ENCODE measurements at places on chromosomes 1 and 21.

- DNase-seq: peak; percentile 52
These were observed 1.5 kb downstream of the PTGFRN start for GRCh38 chr1:116911188-116911553.

GRCh38 chr21:17495680-17496079 lies 17.2 kb upstream of the CXADR start:
- DNase-seq: no peak

DNA sequence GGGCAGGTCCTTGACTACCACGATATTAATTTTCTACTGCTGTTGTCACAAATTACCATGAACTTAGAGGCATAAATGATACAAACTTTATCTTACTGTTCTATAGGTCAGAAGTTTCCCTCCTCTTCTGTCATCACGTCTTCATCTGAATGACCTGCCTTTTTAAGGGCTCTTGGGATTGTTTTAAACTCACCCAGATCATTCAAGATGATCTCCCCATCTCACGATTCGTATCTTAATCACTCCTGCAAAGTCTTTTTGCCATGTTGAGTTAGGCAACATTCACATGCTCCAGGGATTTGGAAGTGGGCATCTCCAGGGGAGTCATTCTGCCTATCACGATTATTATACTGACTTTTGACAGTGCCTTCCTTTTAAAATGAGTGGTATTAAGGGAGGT lies 32.1 kb downstream of the NCAM2 start:
- DNase-seq: no peak

DNA sequence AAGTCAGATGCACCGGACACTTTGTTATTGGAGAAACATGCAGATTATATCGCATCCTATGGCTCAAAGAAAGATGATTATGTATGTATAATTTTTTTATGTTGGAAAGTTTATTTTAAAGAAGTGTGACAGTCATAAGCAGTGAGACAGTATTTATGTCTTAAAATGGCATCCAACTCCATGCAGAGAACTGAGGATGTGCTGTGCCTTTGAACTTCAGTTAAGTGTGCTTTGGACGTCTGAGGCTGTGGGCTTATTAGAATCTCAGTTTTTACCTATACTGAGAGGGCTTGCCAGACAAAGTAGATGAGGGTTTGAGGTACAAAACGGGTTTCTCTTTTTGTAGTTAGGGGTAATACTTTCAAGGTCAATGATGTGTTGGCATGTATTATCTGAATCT lies 1.5 kb downstream of the RABGGTB start:
- DNase-seq: no peak

DNA sequence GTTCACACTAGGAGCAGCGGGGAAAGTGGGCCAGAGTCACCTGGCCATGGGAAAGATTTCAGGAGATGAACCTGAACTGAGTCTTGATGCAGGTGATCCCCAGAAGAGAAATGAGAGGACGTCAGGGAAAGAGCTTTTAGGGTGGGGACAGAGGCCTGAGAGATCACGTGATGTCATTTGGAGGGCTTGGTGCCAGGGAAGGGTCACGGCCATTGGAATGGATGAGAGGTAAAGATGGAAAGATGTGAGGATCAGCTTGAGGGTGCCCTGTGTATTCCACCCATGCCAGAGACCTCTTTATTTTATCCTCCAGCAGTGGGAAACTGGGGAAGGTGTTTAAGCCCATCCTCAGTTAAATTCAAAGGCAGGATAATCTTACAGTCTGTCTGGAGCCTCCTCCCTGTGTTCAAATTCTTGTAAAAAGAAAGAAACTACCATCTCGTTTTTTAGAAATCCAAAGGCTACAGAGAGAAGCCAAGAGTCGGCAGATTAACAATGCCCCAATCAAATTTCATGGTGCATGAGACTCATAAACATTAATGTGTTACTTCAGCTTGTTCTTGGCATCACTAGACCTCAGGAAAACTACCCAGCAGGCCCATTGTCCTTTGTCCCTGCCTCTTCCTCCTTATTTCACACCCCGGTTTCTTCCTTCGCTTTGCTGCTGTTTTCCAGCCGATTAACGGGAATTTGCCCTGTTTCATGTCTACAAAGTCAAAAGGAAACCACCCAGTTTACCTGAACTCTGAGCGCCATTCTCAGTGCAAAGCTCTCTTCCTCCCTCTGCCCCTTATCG lies 93.1 kb upstream of the LRRC8D start:
- no peak for DNase-seq

DNA sequence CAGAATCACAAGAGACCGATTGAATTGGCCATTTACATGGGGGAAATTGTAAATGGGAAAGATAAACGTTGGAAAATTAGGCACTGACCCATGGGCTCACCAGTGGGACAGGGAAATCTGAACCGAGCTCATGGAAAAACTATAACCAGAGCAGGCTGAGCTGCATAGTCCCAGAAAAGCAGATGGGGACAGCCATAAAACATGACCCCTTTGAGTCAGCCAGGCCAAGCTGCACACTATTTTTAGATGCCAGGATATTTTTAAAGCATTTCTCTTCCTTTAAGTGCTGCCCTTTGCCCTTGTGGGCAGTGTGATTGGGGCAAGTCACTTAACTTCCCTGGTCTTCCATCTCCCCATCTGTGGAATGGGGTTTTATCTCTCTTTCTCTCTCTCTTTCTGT lies 184.1 kb downstream of the FOXD2 start:
- no peak for DNase-seq

DNA sequence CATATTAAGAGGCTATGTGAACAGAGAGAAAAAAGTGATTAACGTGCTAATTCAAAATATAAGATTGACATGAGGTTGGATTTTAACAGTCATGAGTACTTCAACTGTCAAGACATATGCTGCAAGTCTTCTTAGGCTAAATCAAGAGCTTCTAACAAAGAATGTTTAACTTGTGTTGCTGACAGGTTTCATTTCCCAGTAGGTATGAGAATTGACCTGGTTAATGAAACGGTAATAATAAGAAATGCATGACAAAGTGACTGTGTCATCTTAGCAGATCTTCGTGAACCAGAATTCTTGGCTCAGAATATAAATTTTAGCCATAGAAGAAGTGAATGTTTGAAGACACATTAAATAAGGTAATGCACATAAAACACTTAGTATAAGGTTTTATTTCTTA lies 132.6 kb upstream of the PTGFR start:
- DNase-seq: no peak

GRCh38 chr1:155933591-155934096 lies 569 bp downstream of the KHDC4 start:
- no peak for DNase-seq

All from vagina (tissue), 2 donors.